ENCODE measurements at places on chromosomes 1 and 21. TPM values are rescaled to one million over a fixed set of nuclear protein-coding genes. Genes with fewer than 3 reads are reported as not detected.

Gene LEFTY2
- 2.2 TPM for total RNA-seq

Gene SFPQ
- 205 TPM for total RNA-seq

Gene LDLRAD1
- not detected for total RNA-seq

Gene MEGF6
- 61.1 TPM for total RNA-seq

All from mesenteric fat pad (tissue), 1 donor.